ENCODE measurements at places on chromosomes 12 and 14. TPM values are rescaled to one million over a fixed set of nuclear protein-coding genes. Genes with fewer than 3 reads are reported as not detected.

Gene RFX4
- total RNA-seq: not detected

Gene PRIMA1
- 0.41 TPM for total RNA-seq

Gene HSP90AA1
- total RNA-seq: 814 TPM

Gene ACOT6
- total RNA-seq: 0.47 TPM

Gene PMEL
- total RNA-seq: 3.2 TPM

Gene TAS2R50
- 7.0 TPM for total RNA-seq

Gene CSRNP2
- total RNA-seq: 25.7 TPM

Gene MUCL1
- not detected for total RNA-seq

Gene MYH7
- total RNA-seq: 55.8 TPM

Gene KCNC2
- total RNA-seq: 2.2 TPM

Gene SLCO1A2
- total RNA-seq: not detected

Gene PYGL
- total RNA-seq: 34.9 TPM

Gene SDSL
- total RNA-seq: 8.3 TPM

Gene VSIG10
- total RNA-seq: 28.8 TPM

Gene SERPINA10
- 0.06 TPM for total RNA-seq

Gene APEX1
- 76.1 TPM for total RNA-seq

Gene RIMKLB
- 69.1 TPM for total RNA-seq

Gene HCAR1
- total RNA-seq: 3.7 TPM

Gene LIMA1
- 62.8 TPM for total RNA-seq

Gene MGST1
- 13.5 TPM for total RNA-seq

Gene FAM181A
- total RNA-seq: not detected

Gene HELB
- 13.1 TPM for total RNA-seq

Gene SAMD15
- 5.3 TPM for total RNA-seq

Gene MANSC4
- 0.29 TPM for total RNA-seq

Gene WSB2
- total RNA-seq: 36.3 TPM

Gene IL26
- total RNA-seq: not detected

Gene ZBTB39
- total RNA-seq: 8.9 TPM
